Neural progenitor cell (in vitro differentiated cells): ENCODE measurements at places on chromosomes 12 and 14. TPM values are rescaled to one million over a fixed set of nuclear protein-coding genes. Genes with fewer than 3 reads are reported as not detected.

DNA sequence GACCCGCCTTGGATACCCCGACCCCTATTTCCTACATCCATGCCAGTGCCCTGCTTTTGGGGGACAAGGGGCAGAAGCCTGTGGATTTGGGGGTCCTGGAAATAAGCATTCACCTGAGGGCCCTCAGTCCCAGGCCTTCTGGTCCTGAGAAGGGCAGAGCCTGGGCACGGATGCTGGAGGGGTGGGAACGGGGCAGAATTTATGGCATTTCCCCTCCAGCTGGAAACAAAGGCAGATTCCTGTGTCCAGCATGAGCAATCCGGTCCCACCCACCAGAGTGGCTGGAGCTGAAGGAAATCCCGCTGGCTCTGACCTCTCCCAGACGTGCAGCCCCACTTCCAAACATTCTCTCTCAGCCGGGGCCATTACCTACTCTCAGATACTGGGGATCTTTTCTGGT, 9.3 kb downstream of the ANKRD33 start:
- DNase-seq = no peak
- H3K4me3 ChIP-seq = no peak overlapping the region
- H3K27ac ChIP-seq = no peak overlapping the region
- peaks cover 8% of the 10 kb centered on the region for H3K4me1 ChIP-seq
- H3K27me3 ChIP-seq = no peaks in the 10 kb centered on the region
- H3K36me3 ChIP-seq = no peaks in the 10 kb centered on the region

The LUM gene
- total RNA-seq = 0.19 TPM in 1 of 2 replicates, not detected in the other

The TOMM20L gene
- not detected in 2 replicates for total RNA-seq

DNA sequence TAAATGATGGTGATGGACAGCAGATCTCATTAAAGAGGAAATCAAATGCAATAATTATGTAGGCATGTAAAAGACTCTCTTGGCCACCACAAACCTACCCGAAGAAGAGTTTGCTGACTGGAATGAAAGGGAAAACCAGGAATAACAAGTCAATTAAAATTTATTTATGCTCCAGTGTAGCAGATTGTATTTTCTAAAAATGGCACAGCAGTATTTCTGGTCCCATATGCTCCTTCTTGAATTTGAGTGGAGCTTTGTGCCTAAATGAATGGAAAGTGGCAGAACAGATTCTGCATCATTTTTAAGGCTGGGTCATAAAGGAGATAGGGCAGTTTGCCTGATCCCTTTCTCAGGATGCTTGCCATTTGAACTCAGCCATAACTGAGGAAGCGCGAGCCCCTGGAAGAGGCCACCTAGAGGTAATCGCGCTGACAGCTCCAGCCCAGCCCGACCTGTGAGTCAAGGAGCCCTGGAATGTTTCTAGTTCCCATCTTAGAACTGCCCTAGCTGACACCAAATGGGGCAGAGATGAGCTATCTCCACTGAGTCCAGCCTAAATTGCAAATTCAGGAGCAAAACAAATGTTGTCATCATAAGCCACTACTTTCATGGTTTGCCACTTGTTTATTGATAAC, 229.2 kb upstream of the TMTC1 start:
- no peak overlapping the region for H3K4me3 ChIP-seq
- peak; percentile 45 for DNase-seq
- H3K27ac ChIP-seq = no peak overlapping the region
- no peaks in the 10 kb centered on the region for H3K4me1 ChIP-seq
- no peaks in the 10 kb centered on the region for H3K27me3 ChIP-seq
- no peaks in the 10 kb centered on the region for H3K36me3 ChIP-seq

The SELPLG gene
- not detected in 2 replicates for total RNA-seq

GRCh38 chr14:82757776-82758175, 1224.1 kb upstream of the SEL1L start:
- DNase-seq = no peak
- no peaks in the 10 kb centered on the region for H3K36me3 ChIP-seq
- no peaks in the 10 kb centered on the region for H3K27me3 ChIP-seq
- H3K27ac ChIP-seq = no peak overlapping the region
- H3K4me1 ChIP-seq = peaks cover 6% of the 10 kb centered on the region

GRCh38 chr12:11812241-11812585, 162.7 kb downstream of the ETV6 start:
- peak overlapping the region; percentile 95 for H3K27ac ChIP-seq
- H3K27me3 ChIP-seq = no peaks in the 10 kb centered on the region
- DNase-seq = no peak
- peaks cover 47% of the 10 kb centered on the region for H3K4me1 ChIP-seq

GRCh38 chr12:118430516-118430915, 54.2 kb downstream of the SUDS3 start:
- DNase-seq = no peak
- no peaks in the 10 kb centered on the region for H3K27me3 ChIP-seq
- H3K36me3 ChIP-seq = no peaks in the 10 kb centered on the region
- no peak overlapping the region for H3K4me3 ChIP-seq

The BEGAIN gene
- total RNA-seq = 4.0 and 13.4 TPM in 2 replicates

- H3K27ac ChIP-seq = no peak overlapping the region
- peaks cover 9% of the 10 kb centered on the region for H3K4me1 ChIP-seq
- H3K27me3 ChIP-seq = peaks cover 10% of the 10 kb centered on the region
These were observed 248.3 kb downstream of the PHLDA1 start for GRCh38 chr12:75783093-75783877.

- no peak overlapping the region for H3K4me3 ChIP-seq
- peaks cover 43% of the 10 kb centered on the region for H3K27me3 ChIP-seq
- H3K27ac ChIP-seq = no peak overlapping the region
These were observed 3.3 kb downstream of the PRICKLE1 start for GRCh38 chr12:42586268-42586667.

DNA sequence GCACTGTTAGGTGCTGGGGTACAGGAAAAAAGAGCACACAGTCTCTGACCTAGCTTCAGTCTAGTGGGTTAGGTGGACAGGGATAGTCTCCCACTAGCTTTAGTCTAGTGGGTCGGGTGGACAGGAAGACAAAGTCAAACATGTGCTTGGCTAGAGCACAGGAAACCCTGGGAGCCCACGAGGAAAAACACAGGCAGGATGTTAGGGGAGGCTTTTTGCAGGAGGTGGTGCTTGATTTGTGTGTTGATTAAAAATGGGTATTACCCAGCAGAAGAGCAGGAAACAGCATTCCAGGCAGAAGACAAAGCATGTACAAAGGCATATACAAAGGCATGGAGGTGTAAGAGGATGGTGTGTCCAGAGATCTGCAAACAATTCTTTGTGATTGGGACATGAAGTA, 23.3 kb downstream of the SLC38A2 start:
- H3K4me3 ChIP-seq = no peak overlapping the region
- no peaks in the 10 kb centered on the region for H3K4me1 ChIP-seq
- no peaks in the 10 kb centered on the region for H3K27me3 ChIP-seq
- H3K36me3 ChIP-seq = no peaks in the 10 kb centered on the region
- H3K27ac ChIP-seq = no peak overlapping the region
- no peak for DNase-seq

The ACOT4 gene
- total RNA-seq = 0.65 TPM in 1 of 2 replicates, not detected in the other
